ENCODE measurements at places on chromosomes 2 and 18.

DNA sequence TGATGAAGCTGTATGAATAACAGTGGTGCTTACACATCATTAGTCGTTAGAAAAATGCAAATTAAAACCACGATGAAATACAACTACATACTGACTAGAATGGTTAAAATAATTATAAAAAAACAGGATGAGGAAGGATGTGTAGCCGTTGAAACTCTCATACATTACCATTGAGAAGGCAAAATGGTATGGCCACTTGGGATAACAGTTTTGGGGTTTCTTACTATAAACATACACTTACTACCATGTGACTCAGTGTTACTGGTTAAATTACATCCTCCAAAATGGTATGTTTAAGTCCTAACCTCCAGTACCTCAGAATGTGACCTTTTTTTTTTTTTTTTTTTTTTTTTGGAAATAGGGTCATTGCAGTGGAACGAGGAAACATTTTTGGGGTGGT is 58.4 kb downstream of the UBE2E3 start:
- no peak for DNase-seq

- no peak for DNase-seq
These were observed 439.1 kb downstream of the GRB14 start for GRCh38 chr2:164182116-164182627.

GRCh38 chr2:98825020-98825350 is 94.1 kb upstream of the MGAT4A start:
- DNase-seq = no peak

DNA sequence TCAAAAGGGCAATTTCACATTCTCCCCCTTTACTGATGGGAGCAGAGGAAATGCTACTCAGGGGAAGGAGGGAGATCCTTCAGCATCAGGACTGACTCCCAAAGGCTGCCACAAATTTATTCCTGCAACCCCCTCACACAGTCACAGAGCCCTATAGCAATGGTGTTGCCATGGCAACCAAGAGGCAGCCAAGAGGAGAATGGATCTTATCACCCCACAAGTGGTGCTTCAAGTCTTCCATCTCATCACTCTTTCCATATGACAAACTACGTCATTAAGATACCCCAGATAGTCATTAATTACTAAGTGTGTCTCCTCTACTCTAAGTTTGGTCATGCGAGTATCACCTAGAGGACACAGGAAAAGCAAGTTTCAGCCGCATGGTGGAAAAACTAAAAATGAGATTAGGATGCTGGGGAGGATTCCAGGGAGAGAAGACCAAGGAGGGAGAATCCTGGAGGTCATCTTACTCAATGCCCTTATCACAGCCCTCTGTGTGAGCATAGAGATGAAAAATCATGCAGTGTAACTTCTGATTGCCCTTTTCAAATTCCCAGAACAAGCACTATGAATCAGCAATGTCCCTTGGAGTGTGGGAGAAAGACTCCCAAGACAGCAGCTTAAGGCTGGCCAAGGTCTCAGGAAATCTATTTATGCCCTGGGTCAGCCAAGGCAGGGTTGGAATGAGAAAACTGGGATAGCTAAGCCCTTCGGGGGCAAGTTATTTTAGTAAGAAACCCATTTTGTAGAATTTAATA is 885.7 kb upstream of the KLHL29 start:
- DNase-seq = no peak

DNA sequence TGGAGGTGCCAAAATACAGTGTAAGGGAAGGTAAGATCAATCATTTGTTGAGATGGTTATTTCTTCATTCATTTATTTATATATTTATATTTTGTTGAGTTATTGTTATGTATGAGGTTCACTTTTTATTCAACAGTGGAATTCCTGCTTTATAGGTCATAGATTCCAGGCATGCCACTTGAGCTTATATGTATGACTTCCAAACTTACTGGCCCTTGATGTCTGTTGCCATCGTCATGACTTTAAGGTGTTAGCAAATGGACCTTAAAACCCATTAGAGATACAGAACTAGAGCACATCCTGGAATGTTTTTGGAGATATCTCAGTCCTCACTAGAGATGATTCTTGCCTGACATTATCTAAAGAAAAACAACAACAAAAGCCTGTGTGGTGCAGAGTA is 25.9 kb downstream of the CCDC85A start:
- no peak for DNase-seq

GRCh38 chr2:151827564-151828142 is 568 bp downstream of the ARL5A start:
- DNase-seq = no peak

DNA sequence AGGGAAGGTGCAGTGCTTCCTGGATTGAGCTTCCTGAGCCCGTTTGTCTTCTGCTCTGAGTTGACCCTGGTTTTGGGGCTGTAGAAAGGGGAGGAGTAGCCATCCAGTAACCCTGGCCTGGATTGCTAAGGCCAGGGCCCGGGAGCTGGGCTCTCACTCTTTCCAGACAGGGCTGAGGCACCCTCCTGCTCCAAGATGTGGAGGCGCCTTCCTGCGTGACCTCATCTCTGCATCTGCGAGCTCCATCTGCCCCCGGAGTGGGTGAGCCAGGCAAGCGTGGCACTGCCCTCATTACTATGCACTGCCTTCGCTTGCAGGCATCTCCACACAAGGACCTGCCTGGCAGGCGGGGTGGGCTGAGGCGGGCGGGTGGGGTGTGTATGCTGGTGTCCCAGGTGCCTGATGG is 58.0 kb downstream of the RAB31 start:
- DNase-seq = no peak

GRCh38 chr2:73889206-73889605 is 3.6 kb upstream of the ACTG2 start:
- DNase-seq = no peak

DNA sequence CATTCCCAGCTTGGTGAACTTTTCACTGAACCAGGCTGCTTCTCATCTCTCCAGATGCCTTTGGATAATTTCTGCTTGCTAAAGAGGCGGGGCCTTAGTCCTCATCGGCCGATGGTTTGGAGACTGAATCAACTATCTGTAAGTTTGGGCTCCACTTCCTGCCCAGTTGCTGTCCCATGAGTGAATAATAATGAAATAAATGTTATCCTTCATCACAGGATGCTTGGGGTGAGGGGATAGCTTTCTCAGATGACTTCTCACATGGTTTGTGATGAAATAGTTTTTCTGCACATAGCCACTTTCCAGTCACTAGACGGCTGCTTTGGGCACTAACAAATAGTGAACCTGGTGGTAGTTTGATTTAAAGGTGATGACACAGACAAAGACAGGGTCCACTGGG is 376.6 kb upstream of the TRIB2 start:
- no peak for DNase-seq

Measured in stimulated activated CD4-positive, alpha-beta T cell treated with anti-CD3 and anti-CD28 coated beads, Interleukin-4, amount 100 ng/mL, for 4 hours (primary cell).